ENCODE measurements at places on chromosomes 6 and 20. TPM values are rescaled to one million over a fixed set of nuclear protein-coding genes. Genes with fewer than 3 reads are reported as not detected.

DNA sequence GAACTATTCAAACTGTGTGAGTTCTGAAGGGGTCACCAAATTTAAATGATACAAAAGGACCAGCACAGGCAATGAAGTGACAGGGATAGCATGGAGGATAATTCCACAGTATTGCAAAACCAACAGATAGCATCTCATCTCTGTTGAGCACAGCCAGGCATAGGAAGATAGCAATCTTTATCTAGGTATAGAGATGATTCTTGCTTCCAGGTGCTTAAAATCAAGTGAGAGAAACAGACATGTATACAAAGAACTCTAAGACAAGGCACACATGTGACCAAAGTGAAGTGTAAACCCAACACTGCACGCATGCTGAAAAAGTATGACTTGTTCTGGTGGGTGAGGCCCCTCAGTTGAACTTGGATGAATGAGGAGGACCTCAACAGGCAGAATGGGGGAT is 48.4 kb upstream of the ARMC2 start:
- H3K4me3 ChIP-seq = no peak overlapping the region
- no peaks in the 10 kb centered on the region for H3K36me3 ChIP-seq
- peaks cover 4% of the 10 kb centered on the region for H3K27me3 ChIP-seq
- no peak overlapping the region for H3K27ac ChIP-seq

The CUL7 gene
- 24.7 TPM for total RNA-seq

The PTCRA gene
- not detected for total RNA-seq

The GATA5 gene
- total RNA-seq = not detected

The SH3BGRL2 gene
- 0.07 TPM for total RNA-seq

- no peak overlapping the region for H3K27ac ChIP-seq
- no peaks in the 10 kb centered on the region for H3K36me3 ChIP-seq
- DNase-seq = no peak
- H3K4me3 ChIP-seq = no peak overlapping the region
Observed at GRCh38 chr6:6994796-6995195, 113.0 kb upstream of the RREB1 start.

All from activated CD4-positive, alpha-beta T cell treated with anti-CD3 and anti-CD28 coated beads, Interleukin-2, amount 10 ng/mL, durations not matched to agents 24 days and 14 days (primary cell).